ENCODE measurements at places on chromosomes 5 and 9. TPM values are rescaled to one million over a fixed set of nuclear protein-coding genes. Genes with fewer than 3 reads are reported as not detected.

Gene TBCA
- 112 TPM for total RNA-seq

Gene AQP3
- total RNA-seq = 12.2 TPM

Gene PCDHB6
- total RNA-seq = 0.09 TPM

Gene PAEP
- not detected for total RNA-seq

Gene LAMC3
- total RNA-seq = 0.28 TPM

Gene AGXT2
- not detected for total RNA-seq
